ENCODE measurements at places on chromosomes 1 and 21.

- no peak for DNase-seq
These were observed 33.4 kb downstream of the LRRC53 start for GRCh38 chr1:74478979-74479378.

- DNase-seq = no peak
These were observed 2.2 kb upstream of the PTPN7 start for GRCh38 chr1:202162418-202163280.

DNA sequence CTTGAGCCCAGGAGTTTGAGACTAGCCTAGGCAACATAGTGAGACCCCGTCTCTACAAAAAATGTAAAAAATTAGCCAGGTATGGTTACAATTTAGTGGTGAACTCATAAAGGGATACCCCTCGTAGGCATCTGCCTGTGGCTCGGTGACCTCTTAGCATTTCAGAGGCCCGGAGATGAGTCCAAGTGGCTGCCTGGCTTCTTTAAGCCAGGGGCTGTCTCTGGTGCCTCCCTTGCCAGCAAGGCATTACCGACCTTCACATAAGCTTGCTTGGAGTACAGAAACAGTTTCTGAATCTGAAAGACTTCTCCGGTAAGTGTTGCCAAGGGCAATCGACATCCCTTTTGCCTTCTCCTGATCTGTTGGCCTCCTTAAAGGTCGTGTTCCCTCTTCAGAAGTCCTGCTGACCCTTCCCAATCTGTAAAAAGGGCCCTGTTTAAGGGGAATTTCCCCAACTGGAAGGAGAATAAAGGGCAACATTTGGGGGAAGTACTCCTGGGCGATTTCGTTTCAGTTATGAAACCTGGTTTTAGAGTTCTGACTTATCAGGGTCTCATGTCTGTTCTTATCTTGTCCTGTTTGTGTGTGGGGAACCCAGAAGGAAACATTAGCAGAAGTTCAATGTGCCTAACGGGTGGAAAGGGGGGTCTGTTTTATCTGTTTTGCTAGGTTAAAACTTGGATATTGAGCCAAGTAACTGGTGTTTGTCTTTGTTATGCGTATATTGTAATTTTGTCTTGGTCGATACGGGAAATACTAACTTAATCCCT, 32.9 kb downstream of the KIFAP3 start:
- DNase-seq = no peak

- DNase-seq = no peak
These were observed 125.5 kb downstream of the CRYAA start for GRCh38 chr21:43294194-43294902.

- DNase-seq = no peak
These were observed 12.4 kb downstream of the LYST start for GRCh38 chr1:235854347-235854746.

GRCh38 chr1:169488157-169488556, 2.4 kb upstream of the SLC19A2 start:
- DNase-seq = no peak

GRCh38 chr1:207978441-207978840, 67.5 kb upstream of the CD34 start:
- DNase-seq = no peak

DNA sequence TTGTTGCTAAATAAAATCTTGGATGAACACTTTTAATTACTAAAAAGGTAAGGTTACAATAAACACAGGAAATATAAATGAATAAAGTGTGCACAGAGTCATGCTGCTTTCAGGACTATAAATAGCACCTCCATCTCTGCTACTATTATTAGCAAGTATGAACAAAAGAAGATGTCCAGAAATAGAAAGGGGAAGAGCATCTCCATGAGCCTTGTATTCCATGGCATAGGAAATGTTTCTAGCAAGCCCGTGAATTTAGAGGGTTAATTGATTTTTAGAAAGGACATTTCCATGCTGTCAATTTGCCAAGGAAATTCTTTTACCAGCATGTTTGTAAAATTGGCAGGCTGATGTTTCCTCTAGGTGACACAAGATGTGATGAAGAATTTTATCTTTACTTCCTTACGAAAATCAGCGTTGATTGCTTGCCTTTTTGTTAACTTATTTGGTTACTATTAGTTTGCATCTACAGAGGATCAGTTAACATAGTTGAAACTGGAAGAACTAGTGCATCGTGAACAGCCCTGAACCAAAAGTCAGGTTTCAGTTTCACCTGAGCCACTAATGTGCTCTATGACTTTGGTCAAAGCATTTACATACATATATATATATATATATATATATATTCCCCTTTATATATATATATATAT, 45.3 kb downstream of the NR5A2 start:
- no peak for DNase-seq

All from choroid plexus epithelial cell (primary cell).